Stimulated activated CD4-positive, alpha-beta T cell treated with anti-CD3 and anti-CD28 coated beads, Interleukin-12 subunit alpha, Interleukin-12 subunit beta, amount 100 ng/mL, for 48 hours (primary cell): ENCODE measurements at places on chromosomes 12 and 14.
A peak's percentile ranks its signal among the peaks of the same experiment; 100 is the strongest.

DNA sequence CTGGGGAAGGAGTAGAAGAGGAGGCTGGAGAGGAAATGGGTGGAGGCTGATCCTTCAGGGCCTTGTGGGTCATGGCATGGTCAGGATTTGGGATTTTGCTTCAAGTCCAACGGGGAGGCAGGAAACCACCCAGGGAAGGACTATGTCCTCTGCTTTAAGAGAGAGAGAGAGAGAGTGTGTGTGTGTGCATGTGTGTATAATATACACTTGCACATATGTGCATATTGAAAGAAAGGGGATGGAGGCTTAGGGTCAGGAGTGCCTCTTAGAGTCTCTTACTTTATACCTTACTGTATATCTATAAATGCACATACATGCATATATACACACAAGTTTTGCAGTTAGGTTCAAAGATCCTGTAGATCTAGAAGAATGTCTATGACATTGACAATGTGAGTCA is 94.8 kb downstream of the RGS6 start:
- DNase-seq, result no peak

GRCh38 chr12:46266869-46267574 is 1.8 kb downstream of the SLC38A1 start:
- peak; percentile 46 for DNase-seq

- no peak for DNase-seq
Observed at GRCh38 chr12:128423205-128423604, 156.2 kb downstream of the TMEM132C start.

DNA sequence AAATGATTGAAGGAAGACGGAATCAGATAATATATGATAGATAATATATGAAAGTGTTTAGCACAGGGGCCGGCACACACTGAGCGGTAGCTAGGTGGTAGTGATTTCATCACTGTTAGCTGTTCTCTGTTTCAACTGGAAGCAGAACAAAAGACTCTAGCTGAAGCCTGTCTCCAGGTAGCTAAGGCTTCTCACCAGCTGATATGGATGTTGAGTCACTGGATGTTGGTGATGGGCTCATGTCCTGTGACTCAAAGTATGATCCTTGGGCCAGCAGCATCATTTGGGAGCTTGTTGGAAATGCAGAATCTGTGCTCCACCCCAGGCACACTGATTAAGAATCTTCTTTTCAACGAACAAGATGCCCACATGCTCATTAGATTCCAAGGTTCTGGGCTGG is 21.7 kb upstream of the KCNA5 start:
- DNase-seq, result no peak

DNA sequence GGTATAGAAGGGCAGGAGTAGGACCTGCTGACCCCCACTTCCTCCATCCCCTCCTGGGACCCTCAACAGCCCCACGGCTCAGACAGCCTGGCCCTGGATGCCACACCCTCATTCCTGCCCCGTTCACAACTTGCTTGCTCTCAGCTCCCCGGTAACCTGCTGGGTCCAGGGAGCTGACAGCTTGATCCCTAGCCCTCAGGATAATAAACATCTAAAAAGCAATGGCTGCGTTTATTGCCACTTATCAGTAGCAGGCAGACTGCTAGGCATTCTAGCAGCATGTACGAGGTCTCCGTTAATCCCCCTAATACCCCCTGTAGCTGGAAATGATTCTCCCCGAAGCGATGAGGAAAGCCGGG is 24.3 kb upstream of the RPLP0 start:
- no peak for DNase-seq

DNA sequence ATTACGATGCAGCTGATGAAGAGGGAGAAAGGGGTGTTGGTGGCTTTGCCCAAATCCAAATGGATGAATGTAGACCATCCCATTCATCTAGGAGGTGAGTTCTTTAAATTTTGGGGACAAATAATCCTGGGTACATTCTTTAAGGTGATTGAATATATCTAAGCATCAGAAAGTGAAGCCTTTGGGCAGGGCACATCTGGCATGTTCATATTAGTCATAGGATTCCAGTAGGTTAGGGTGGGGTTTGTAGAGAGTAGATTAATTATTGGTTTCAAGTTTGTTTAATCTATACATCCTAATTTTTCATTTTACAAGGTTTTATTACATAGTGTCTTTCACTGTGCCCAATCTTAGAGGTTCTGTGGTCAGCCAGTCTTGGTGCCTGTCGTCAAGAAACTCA is 23.4 kb downstream of the RNF10 start:
- DNase-seq, result no peak

DNA sequence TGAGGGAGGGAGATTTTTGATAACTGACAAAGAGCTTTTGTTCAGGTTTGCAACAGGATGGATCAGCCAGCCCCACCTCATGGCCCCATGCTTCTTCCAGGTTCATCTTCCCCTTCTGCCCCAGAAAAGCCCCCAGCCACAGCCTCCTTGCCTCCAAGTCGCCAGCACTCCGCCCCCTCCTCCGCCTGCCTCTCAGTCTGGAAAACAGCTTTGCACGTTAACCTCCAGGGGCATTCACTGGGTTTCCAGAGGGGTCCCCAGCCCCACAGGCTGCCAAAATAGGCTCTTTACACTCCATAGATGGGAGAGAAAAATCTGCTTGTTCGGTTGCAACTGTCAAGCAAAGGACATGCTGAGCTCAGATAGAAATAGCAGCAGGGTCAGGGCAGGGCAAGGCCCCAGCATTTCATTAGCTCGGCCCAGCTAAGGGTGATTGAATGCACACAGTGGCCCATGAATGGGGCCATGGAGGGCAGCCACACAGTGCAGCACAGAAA is 253.6 kb downstream of the ZFP36L1 start:
- no peak for DNase-seq

DNA sequence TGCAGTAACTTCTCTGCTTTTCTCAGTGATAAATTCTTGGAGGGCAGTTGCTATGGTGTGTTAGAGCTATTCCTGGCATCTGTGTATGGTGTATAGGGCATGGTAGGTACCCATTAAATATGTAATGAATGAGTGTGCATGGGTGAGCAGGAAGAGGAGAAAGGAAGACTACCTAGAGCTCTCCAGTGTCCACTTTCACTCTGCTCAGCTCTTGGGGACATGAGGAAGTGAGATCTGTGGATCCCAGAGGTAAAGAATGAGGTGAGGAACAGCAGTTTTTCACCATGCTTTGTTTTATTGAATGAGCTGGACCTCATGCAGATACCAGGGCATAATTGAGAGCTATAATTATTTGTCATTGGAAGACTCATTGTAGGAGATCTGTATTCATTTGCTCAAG is 444.8 kb upstream of the RGS6 start:
- no peak for DNase-seq

DNA sequence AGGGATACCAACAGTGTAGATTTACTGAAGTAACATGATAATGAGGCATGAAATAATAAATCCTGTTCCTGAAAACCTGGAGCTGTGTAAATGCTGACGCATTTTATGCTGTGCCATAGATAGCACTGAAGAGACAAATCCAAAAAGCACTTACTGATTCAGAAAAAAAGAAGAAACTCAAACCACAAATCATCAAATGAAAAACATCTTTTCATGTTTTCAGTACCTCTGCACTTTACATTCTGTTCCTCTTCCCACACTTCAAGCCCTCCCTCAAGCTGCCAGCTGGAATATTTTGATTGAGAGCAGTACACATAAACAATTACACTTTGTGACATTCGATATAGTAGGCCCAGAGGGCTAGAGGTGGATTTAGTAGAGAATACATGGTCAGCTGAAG is 362.3 kb downstream of the NAV3 start:
- no peak for DNase-seq

DNA sequence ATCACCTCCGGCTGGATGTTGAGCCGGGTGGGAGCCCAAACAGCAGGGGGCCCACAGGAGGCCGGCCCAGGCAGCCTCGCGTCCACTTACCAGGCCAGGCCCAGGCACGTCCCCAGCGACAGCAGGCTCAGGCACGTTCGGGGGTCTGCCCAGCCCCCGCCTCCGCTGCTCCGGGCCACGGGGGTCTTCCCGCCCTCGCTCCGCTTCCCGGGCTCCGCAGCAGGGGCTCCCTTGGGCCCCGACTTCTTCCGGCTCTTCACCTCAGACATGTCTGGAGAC is 216 bp downstream of the IKBIP start:
- peak; percentile 16 for DNase-seq

DNA sequence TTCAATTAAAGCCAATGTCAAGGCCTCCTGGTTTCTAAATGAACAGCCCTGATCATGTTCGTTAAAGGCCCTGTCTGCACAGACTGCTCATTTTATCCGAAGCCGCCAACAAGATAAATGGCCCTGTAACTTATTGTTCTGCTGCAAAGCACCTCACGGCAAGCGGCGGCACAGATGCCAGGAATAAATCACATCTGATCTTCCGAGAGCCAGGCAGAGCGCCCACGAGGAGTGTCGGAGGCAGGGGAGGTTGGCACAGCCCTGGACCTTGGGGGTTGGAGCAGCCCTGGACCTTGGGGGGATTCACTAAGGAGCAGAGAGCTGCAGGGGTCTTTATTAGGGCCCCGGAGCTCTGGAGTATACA is 110.5 kb downstream of the SCARB1 start:
- DNase-seq, result no peak

- DNase-seq, result no peak
Observed at GRCh38 chr12:67483871-67484554, 164.5 kb upstream of the DYRK2 start.

- DNase-seq, result peak; percentile 90
Observed at GRCh38 chr14:102319351-102320032, at the start of gene ZNF839. Gene ZNF839 (plus strand): TSS chr14:102319746. CDS start chr14:102319766, 20 bp downstream.
